ENCODE measurements at places on chromosomes 16 and 17. TPM values are rescaled to one million over a fixed set of nuclear protein-coding genes. Genes with fewer than 3 reads are reported as not detected.

Gene NOXO1
- not detected for total RNA-seq

Gene ZNF267
- 19.3 TPM for total RNA-seq

Gene C16orf96
- 0.48 TPM for total RNA-seq

Gene TMEM98
- 188 TPM for total RNA-seq

Gene KRT24
- 6.3 TPM for total RNA-seq
